CD4-positive, alpha-beta memory T cell (primary cell): ENCODE measurements at places on chromosomes 11 and 22. TPM values are rescaled to one million over a fixed set of nuclear protein-coding genes. Genes with fewer than 3 reads are reported as not detected.

DNA sequence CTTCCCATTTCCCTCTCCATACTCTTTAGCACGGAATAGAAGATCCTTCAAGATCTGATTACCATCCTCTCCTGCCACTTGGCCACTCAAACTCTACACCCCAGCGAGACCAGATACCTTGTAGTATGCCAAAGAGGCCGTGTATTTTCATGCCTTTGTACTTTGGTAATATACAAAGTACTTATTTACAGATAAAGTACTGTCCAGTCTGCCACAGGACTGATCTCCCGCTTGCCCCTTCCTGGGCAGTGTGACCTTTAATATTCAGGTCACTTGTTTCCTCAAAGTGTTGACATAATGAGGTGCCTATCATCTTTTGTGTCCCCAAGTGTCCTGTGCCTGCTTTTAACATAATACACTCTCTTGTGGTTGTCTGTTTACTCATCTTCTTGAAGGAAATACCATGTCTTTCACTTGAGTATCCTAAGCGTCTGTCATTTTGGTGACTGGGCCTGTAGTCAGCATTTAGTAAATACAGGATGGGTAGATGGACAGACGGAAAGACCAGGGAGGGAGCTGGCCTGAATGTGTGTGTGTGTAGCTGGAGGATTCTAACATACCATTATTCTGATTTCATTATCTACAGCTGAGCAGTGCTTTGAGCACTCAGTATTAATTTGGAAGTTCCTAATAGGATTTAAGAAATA, 137.4 kb downstream of the NAV2 start:
- no peaks in the 10 kb centered on the region for H3K4me1 ChIP-seq
- DNase-seq, result no peak
- no peak overlapping the region for H3K4me3 ChIP-seq
- no peaks in the 10 kb centered on the region for H3K27me3 ChIP-seq
- H3K27ac ChIP-seq, result no peak overlapping the region

DNA sequence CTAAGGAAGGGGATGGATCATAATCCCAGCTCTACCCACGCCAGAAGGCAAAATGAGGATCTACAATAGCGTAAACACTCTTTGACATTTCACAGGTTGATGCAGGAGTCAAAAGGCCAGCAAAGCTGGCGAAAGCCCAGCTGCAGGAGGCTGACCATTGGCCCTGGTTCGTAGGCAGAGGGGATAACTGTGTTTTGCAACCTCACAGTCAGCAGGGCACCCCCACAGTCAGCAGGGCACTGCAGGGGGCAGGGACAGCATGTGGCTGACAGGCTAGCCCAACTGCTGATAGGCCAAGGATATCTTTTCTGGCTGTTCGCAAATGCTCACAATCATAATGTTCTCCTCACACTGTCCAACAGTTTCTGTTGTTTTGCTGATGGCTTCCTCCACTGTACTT, 372.7 kb downstream of the BUD13 start:
- H3K27ac ChIP-seq, result no peak overlapping the region
- DNase-seq, result no peak
- H3K4me1 ChIP-seq, result no peaks in the 10 kb centered on the region
- H3K4me3 ChIP-seq, result no peak overlapping the region

DNA sequence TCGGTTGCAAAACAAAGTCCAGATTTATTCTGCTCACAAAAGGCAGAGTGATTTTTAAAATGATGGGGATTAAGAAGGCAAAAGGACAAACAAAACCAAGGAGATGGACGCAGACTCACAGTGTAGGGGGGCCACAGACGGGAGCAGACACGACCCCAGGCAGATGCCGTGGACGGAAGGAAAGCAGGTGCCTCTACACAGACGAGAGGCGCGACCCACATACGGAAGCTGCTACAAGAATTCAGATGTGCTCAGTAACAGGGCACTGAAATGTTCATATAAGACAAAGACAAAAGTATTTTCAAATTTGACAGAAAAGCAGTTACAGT, 148.9 kb downstream of the BRD1 start:
- H3K4me3 ChIP-seq, result no peak overlapping the region
- DNase-seq, result no peak
- H3K27me3 ChIP-seq, result no peaks in the 10 kb centered on the region
- H3K27ac ChIP-seq, result no peak overlapping the region

DNA sequence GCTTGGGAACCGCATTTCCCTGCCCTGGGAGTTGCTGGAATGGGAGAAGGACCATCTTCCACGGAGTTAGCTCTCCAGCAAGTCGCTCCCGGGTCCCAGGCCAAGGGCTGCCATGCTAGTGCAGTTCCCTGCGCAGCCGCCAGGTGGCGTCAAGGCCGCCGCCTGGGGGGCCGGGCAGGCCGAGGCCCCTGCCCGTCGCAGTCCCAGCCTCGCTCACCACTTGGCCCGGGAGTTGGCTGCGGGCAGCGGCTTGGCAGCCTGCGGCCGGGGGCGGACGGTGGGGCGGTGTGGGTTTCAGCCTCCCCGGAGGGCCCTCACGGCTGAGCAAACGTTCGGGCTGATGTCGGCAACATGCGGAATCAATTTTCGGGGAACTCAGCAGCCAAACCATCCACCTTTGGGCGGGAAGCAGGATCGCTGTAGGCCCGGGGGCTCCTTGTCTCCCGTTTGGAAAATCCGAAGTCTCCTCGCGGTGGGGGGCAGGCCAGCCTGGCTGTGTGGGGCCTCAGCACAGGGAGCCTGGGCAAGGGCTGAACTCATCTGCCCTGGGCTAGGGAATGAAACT, 415.1 kb downstream of the SOX6 start:
- no peaks in the 10 kb centered on the region for H3K4me1 ChIP-seq
- H3K4me3 ChIP-seq, result no peak overlapping the region
- DNase-seq, result no peak

DNA sequence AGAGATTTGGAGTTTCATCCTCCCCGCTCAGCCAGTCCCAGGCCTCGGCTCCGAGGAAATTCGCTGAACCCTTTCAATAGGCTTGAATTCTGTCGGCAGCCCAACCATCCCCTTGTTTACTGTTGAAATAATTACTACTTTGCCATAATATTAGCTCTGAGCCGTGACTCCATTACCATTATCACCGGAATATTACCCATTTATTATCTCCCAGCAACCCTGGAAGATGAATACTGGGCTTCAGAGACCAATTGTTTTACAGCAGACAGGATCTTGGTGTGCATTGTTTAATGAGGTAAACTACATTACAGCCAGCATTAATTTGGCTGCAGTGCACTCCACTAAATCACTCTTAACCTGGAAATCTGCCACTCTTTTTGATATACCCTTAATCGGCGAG, 867.4 kb downstream of the NTM start:
- no peaks in the 10 kb centered on the region for H3K27me3 ChIP-seq
- H3K36me3 ChIP-seq, result no peaks in the 10 kb centered on the region
- H3K4me3 ChIP-seq, result no peak overlapping the region
- no peaks in the 10 kb centered on the region for H3K4me1 ChIP-seq
- no peak for DNase-seq

- H3K36me3 ChIP-seq, result peaks cover 91% of the 10 kb centered on the region
- no peaks in the 10 kb centered on the region for H3K27me3 ChIP-seq
- no peak overlapping the region for H3K27ac ChIP-seq
- DNase-seq, result no peak
- H3K4me3 ChIP-seq, result no peak overlapping the region
- no peaks in the 10 kb centered on the region for H3K4me1 ChIP-seq
These were observed 29.2 kb upstream of the PDE2A start for GRCh38 chr11:72703267-72704008.

GRCh38 chr11:8228231-8228630, 35.4 kb downstream of the LMO1 start:
- H3K27ac ChIP-seq, result no peak overlapping the region
- H3K4me1 ChIP-seq, result no peaks in the 10 kb centered on the region
- no peak overlapping the region for H3K4me3 ChIP-seq
- H3K27me3 ChIP-seq, result no peaks in the 10 kb centered on the region
- H3K36me3 ChIP-seq, result no peaks in the 10 kb centered on the region
- DNase-seq, result no peak

DNA sequence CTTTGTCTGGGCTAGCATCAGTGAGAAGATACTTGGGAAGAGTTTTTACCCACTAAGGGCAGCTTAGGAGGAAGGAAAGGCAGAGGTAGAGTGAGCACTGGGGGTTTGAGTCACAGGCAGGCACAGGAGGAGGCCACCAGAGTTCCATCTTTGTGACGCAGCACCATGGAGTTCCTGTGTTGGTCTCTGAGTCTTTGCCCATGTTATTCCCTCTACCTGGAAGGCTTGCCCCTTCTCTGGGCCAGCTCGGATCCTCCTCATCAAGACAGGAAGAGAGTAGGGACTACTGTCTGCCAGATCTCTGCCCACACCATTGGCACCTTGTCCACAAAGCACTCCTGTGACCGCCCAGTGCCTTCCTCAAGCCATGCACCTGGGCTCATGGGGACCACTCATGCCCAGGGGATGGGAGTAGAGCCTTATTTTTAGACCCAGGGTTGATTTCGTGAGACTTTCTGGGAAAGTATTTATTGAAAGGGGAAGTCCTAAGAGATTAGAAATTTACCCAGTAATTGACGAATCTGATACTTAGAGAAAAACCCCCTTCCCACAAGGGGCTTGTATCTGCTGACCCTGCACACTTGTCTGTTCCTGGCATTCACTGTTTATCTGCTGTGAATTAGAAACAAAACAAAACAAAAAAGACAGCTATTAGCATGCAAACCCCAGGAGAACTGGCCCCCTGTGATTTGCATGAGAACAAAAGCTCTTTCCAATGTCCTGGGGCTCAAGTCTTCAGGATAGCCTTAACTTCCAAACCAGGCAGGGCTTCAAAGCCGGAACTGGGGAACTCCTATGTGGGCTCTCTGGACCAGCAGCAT, 35.9 kb upstream of the MYEOV start:
- H3K36me3 ChIP-seq, result no peaks in the 10 kb centered on the region
- H3K27me3 ChIP-seq, result no peaks in the 10 kb centered on the region
- H3K27ac ChIP-seq, result no peak overlapping the region
- no peak overlapping the region for H3K4me3 ChIP-seq

GRCh38 chr22:27768027-27768653, 33.4 kb downstream of the MN1 start:
- no peaks in the 10 kb centered on the region for H3K36me3 ChIP-seq
- no peak overlapping the region for H3K4me3 ChIP-seq
- no peaks in the 10 kb centered on the region for H3K4me1 ChIP-seq
- no peak for DNase-seq

The OR52N4 gene
- 1.6 TPM for total RNA-seq
